ENCODE measurements at places on chromosomes 7 and 10.
A peak's percentile ranks its signal among the peaks of the same experiment; 100 is the strongest.

DNA sequence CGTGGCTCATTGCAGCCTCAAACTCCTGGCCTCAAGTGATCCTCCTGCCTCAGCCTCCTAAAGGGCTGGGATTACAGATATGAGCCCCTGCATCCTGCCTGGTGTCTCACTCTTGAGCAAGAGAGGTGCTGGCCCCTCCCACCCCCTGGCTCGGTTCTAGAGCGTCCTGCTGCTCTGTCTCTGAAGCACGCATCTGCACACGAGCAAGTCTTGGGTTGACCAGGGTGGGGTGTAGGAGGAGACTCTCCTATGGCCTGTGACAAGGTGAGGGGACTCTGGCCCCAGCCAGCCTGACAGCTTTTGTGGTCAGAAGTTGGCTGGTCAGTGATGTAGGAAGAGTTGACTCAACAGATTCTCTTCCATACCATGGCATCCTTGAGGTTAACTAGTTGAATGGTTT, 110.7 kb upstream of the CARD11 start:
- no peak for DNase-seq

DNA sequence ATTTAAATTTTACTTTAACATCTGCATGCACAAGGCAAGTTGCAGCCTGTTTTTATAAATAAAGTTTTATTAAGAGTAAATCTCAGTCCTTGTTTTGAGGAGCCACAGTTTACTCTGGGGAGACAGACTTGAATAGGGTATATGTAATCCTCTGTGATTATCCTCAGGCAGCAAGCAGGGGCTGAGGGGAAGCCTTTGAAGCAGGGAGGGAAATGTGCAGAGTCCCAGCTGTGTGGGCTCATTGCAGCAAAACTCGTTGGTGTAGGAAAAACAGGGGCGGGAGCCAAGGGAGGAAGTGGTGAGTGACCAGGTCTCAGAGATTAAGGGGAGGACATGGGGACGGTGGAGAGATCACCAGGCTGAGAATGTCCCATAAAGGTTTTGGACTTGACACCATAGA, 34.3 kb upstream of the SMC3 start:
- DNase-seq: no peak

DNA sequence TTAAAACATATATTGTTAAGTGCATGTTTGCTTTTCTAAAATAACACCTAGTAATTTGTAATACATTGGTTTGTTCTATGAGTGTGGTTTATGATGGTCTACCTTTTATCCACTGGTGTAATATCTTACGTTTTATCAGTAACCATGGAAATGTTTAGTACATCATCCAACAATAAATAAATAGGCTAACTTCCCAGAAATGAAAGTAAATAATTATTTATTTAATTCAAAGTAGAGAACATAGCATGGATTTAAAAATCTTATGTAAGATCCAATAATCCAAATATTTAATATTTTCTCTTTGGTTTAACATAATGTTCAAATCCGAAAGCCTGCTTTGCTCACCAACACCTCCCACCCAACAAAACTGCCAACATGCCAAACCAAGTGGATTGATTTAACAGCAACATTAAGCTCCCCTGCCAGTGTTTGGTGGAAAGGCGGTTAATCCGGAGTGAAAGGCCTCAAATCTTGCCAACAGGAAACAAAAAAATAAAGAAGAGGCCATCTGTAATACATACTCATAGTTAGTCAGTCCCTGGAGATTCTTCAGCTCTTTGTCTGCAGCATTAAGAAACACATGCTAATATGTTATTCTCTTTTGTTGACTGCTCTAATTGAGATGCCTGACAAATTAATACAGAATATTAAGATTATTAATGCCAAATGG, 897.8 kb downstream of the CNTNAP2 start:
- no peak for DNase-seq

GRCh38 chr10:127906548-127907377, at the start of gene PTPRE:
Gene PTPRE, plus strand, starts transcription at chr10:127907103. Its CDS starts 133,779 bp downstream, at chr10:128040882.
- DNase-seq: peak; percentile 56

DNA sequence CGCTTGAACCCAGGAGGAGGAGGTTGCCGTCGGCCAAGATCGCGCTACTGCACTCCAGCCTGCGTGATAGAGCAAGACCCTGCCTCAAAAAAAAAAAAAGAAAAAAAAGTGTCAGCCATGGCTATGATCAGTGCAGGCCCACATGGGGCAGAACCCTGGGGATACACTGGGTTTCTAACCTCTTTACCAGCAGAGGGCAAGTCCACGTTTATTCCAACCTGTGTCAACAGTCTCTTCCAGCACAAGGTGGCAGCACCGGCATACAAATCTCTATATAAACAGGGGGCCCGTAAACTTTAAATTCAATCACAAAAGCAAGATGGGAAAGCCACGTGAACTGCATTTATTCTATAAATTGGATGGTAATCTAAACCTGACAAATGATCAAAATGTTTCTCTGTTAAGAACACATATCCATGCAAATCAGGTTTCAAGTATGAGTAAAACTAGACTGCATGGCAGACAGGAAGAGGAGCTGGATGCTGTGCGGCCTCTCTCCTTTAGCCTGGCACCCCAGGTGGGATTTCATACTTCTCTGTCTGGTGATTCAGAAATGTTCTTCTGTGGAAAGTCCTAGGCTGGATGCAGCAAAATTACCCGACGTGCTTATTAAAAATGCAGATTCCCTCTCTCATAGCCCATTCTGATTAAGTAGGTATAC, 60.0 kb upstream of the STEAP1B start:
- no peak for DNase-seq

- no peak for DNase-seq
Observed at GRCh38 chr7:54392935-54393334, 149.2 kb upstream of the VSTM2A start.

GRCh38 chr7:110264288-110264687, 826.6 kb upstream of the LRRN3 start:
- no peak for DNase-seq

DNA sequence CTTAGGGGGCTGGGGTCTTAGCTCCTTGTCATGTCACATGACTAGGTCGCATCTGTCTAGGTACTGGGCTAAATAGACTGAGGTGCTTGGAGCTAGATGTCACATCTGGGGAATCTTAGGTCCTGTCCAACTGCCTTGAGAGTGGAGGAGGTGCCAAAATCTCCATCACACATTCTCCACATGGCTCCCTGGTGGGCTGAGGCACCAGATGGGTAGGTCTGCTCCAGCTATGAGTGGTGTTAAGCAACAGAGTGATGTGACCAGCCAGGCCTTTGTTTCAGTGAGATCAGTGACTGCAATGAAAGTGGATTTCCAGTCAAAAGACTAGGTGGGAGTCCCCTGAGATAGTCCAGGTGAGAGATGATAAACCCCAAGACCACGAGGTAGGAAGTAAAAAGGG, 251.8 kb downstream of the BMPER start:
- no peak for DNase-seq

DNA sequence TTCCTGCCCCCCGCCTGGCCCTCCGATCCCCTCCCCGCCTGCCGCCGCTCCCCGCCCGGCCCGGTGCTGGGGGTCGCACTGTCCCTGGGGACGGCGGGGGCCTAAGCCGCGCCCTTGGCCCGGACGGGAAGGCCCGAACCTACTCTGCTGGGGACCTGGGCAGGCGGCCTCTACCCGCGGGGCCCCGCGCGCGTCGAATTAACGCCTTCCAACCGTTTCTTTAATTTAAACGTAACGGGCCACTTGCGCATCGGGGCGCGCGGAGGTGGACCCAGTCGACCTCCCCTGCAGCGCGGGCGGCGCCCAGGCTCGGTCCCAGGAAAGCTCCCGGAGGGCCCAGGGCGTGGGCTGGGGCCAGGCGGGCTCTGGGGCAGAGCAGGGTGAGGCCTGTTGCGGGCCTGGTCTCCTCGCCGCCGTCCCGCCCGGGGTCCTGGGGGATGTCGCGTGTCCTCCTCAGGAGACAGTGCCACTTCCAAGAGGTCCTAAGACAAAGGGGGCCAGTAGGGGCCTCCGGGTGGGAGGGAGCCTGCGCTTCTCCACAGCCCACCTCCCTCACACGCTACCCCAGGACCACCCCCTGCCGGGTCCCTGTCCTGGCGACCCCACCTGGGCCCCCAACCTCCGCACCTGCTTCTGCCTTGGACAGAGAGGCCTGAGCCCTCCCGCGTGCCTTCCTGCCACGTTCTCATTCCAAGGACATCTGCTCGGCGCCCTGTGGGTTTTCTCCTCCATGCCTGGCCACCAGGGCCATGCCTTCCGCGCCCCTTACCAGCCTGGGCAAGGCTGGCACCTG, 658 bp upstream of the PTPRN2 start:
- no peak for DNase-seq

- no peak for DNase-seq
Observed at GRCh38 chr7:157219154-157219553, 80.4 kb downstream of the UBE3C start.

DNA sequence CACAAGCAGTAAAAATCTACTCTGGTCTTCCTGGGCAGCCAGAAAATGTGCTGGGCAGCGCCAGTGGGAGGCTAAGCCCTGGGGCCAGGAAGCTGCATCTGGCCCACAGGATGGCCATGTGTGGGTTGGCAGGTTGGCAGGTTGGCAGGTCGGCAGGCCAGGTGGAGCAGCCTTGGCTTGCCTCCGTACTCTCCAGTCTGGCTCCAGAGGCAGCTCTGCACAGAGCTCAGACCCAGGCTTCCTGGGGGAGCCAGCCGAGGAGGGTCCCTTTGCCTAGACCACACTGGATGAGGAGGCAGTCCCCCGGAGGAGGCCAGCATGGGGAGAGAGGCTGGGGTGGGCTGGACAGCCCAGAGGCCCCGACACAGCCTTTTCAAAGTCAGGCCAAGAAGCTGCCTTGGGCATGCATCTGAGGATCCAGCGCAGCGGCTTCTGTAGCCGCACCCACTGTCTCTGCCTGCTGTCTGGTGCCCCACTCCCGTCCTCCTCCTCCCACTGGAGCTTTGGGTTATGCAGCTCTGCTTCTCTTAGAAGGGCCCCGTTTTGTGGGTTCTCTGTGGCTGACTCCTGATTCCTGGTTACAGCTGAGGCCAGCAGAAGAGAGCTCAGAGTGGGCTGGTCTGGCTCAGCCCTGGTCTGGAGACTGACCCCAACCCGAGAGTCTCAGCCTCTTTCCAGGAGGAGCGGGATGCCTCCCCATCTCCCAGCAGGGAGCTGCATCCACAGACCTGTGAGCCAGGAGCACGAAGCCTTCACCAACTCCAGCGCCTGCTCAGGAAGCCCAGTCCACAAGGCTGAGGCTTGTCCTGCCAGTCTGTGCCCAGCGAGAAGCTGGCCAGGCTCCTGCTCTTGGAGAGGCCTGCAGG, 44.6 kb downstream of the CFAP46 start:
- DNase-seq: no peak

DNA sequence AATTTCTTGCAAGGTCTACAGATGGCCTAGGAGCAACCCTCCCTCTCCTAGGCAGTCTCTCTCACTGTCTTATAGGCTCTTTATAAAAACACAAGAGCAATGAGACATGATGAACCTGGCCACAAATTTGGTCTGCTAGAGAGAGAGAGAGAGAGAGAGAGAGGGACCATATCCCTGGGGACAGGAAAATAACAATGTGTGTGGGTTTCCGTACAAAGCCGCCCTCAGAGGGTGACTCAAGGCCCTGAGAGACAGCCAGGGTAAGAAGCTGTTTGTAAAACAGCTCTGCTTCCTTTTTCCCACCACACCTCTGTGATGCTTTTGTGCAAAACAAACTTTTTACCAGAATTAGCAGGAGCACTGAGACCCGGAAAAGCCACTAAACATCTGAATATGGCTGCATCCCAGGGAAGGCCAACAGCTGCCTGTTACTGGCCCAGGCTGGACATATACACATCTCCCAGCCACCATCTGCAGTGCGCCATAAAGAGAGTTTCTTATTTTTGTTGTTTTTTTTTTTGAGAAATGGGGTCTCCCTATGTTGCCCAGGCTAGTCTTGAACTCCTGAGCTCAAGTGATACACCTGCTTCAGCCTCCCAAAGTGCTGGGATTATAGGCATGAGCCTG, 18.4 kb downstream of the GIMAP5 start:
- DNase-seq: no peak

DNA sequence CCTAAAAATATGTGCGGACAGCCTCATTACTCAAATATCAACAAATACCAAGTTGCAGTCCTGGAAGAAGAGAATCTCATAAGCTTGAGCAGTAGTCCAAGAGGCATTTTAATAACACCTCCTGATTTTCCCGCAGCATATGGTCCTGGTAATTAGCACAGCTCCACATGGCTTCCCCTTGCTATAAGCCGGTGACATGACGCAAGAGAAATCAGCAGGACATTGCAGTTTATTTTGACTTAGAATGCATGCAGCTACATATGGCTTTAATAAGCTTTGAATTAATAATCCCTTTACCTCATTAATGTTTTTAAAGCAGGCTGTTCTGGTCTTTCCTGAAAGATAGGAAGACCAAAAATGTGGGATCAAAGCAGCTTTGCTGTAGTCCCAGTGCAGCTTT, 137.6 kb downstream of the RAMP3 start:
- DNase-seq: no peak

GRCh38 chr10:6135039-6135438, 46.2 kb downstream of the RBM17 start:
- DNase-seq: no peak

- DNase-seq: no peak
Observed at GRCh38 chr7:571718-572415, 52.2 kb upstream of the PDGFA start.

DNA sequence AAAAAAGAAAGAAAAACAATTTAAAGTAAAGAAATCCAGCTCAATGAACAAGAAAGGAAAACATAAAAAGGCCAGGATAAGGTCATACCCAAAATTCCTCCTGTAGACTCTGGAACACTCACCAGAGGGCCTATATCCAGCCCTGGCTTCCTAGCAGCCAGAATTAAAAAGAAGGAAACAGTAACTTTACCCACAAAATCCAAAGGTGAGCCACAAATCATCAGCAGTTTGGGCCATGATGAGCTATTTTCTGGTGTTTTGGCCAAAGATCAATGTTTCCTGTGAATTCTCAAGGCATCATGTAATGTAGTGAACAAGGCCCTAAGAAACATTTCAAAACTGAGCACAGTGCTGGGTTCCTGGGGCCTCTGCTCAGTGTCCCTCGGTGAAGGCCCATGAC, 87.8 kb downstream of the LARP4B start:
- DNase-seq: no peak

GRCh38 chr10:131568866-131569265, 257.3 kb upstream of the TCERG1L start:
- no peak for DNase-seq

GRCh38 chr7:114649689-114650088, 235.1 kb downstream of the FOXP2 start:
- no peak for DNase-seq

DNA sequence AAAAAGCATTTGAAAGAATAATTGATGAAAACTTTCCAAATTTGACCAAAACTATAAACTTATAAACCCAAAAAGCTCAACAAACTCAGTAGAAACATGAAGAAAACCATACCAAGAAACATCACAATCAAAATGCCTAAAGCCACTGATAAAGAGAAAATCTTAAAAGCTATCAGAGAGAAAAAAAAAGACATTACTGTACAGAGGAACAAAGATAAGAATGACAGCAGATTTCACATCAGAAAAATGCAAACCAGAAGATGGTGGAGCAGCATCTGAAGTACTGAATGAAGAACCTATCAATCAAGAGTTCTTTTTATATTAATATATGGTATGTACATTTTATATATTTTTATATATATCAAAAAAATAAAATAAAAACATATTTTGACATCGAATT, 2.4 kb upstream of the GPAM start:
- no peak for DNase-seq

- DNase-seq: no peak
Observed at GRCh38 chr10:10307551-10307950, 710.1 kb upstream of the CELF2 start.

Data from stimulated activated CD8-positive, alpha-beta memory T cell treated with anti-CD3 and anti-CD28 coated beads, Interleukin-15, amount 100 ng/mL, for 24 hours (primary cell).